ENCODE measurements at places on chromosomes 2 and 18. TPM values are rescaled to one million over a fixed set of nuclear protein-coding genes. Genes with fewer than 3 reads are reported as not detected.
A peak's percentile ranks its signal among the peaks of the same experiment; 100 is the strongest.

The MC2R gene
- not detected for total RNA-seq

The GPR45 gene
- total RNA-seq = not detected

The CDK15 gene
- total RNA-seq = 0.71 TPM

The TSGA10 gene
- total RNA-seq = 8.4 TPM

The HOXD4 gene
- 4.3 TPM for total RNA-seq

The MYO7B gene
- 3.0 TPM for total RNA-seq

- H3K27ac ChIP-seq = no peak overlapping the region
- H3K4me3 ChIP-seq = no peak overlapping the region
- H3K27me3 ChIP-seq = no peaks in the 10 kb centered on the region
- DNase-seq = peak; percentile 60
- H3K4me1 ChIP-seq = no peaks in the 10 kb centered on the region
Measured at GRCh38 chr2:241764275-241765241, 12.1 kb upstream of the GAL3ST2 start.

DNA sequence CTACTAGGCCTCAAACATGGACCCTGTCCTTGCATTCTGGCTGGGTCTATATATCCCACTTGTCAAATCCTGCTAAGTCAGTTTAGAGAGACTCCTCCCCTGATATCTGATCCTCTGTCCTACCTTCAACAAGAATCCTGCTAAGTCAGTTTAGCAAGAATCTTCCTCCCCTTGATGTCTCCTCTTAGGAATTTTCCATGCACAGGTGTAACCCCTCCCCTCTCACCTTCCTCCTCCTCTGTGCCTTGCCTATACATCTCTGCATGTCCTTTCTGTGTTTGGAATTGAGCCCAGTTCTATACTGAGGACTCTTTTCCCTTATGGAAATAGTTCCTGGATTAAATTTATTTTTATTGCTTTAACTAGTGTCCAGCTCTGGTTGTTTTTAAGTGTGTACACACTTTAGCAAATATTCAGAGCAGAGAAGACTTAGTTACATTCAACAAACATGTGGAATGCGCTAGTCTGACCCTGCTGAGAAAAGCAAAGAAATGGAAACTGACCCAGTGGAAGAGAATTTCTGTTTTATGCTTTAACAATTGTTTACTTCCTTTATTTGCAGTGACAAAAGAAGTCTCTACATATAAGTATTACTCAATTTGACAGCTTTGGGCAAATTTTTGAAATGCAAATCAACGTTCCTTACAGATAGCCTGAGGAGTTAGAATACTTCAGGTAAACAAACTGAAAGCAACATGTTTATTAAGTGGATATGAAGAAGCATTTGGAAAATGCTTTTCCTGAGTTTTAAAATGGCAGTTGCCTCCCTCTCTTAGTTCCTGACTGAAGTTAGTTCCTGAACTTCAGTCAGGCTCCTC lies 80.6 kb downstream of the RIT2 start:
- no peaks in the 10 kb centered on the region for H3K27me3 ChIP-seq
- no peak overlapping the region for H3K27ac ChIP-seq
- no peak for DNase-seq
- no peaks in the 10 kb centered on the region for H3K4me1 ChIP-seq
- no peaks in the 10 kb centered on the region for H3K36me3 ChIP-seq

DNA sequence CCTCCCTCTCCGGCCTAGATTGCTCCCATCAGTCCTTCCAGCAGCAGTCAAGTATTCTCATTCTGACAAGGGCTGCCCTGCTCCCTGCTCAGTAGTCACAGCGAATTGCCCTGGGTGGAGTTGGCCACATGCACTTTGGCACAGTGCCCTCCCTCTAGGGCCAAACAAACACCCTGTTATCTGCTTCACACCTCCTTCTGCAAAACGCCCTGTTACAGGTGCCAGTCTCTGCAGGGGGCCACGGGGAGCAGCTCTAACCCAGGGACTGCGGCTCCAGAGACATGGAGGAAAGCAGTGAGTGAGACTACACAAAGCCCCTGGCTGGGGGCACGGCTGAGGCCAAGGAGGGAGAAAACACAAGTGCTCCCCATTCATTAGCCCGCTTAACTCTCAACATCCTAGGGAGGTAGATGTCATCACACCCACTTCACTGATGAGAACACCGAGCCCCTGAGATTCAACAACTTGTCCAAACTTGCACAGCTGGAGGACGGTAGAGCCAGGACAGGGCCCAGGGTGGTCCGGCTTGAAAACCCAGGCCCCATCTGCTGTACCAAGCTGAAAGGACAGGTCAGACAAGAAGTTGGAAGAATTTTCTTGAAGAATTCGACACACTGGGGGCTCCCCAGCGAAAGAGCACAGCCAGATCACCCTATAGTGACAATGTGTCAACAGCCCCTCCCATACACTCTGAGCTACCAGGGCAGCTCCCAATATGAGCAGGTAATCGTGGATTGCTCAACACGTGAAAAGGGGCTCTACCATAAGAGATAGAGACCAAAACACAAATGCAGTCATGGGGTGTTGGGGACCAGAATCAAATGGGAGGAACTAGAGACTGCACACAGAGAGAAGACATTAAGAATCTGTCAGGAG lies 8.7 kb upstream of the TFCP2L1 start:
- H3K4me1 ChIP-seq = no peaks in the 10 kb centered on the region
- no peak for DNase-seq
- H3K27ac ChIP-seq = no peak overlapping the region
- no peak overlapping the region for H3K4me3 ChIP-seq

- no peaks in the 10 kb centered on the region for H3K36me3 ChIP-seq
- DNase-seq = no peak
- H3K4me3 ChIP-seq = no peak overlapping the region
- no peaks in the 10 kb centered on the region for H3K4me1 ChIP-seq
- H3K27ac ChIP-seq = no peak overlapping the region
- H3K27me3 ChIP-seq = no peaks in the 10 kb centered on the region
Measured at GRCh38 chr2:48213646-48214045, 307.3 kb upstream of the FBXO11 start.

GRCh38 chr2:121309801-121310200 lies 24.8 kb upstream of the TFCP2L1 start:
- H3K27me3 ChIP-seq = no peaks in the 10 kb centered on the region
- H3K4me1 ChIP-seq = no peaks in the 10 kb centered on the region
- peak; percentile 32 for DNase-seq
- H3K36me3 ChIP-seq = no peaks in the 10 kb centered on the region
- no peak overlapping the region for H3K4me3 ChIP-seq
- H3K27ac ChIP-seq = no peak overlapping the region

DNA sequence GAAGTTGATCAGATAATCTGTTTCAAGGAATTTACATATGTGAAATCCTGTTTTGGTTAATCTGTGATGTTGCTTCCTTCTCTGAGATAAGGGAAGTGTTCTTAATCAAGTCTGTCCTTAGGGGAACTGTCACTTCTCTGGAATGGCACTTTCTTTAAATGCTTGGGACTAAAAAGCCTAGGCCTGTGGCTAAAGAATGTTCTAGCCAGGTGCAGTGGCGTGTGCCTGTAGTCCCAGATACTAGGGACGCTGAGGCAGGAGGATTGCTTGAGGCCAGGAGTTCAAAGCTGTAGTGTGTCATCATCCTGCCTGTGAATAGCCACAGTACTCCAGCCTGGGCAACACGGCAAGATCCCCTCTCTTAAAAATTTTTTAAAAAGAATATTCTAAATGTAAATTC lies 217.6 kb upstream of the SIX3 start:
- no peaks in the 10 kb centered on the region for H3K4me1 ChIP-seq
- DNase-seq = no peak
- H3K4me3 ChIP-seq = no peak overlapping the region

- no peak overlapping the region for H3K27ac ChIP-seq
- no peak for DNase-seq
- H3K4me3 ChIP-seq = no peak overlapping the region
- H3K27me3 ChIP-seq = no peaks in the 10 kb centered on the region
Measured at GRCh38 chr18:8656232-8656631, 47.0 kb downstream of the RAB12 start.

GRCh38 chr2:27591745-27592144 lies 8.9 kb downstream of the ZNF512 start:
- H3K4me1 ChIP-seq = peaks cover 5% of the 10 kb centered on the region
- DNase-seq = no peak
- no peak overlapping the region for H3K27ac ChIP-seq
- H3K27me3 ChIP-seq = no peaks in the 10 kb centered on the region
- H3K4me3 ChIP-seq = no peak overlapping the region

- no peaks in the 10 kb centered on the region for H3K36me3 ChIP-seq
- no peaks in the 10 kb centered on the region for H3K4me1 ChIP-seq
- no peak overlapping the region for H3K4me3 ChIP-seq
Measured at GRCh38 chr2:102509749-102510148, 36.7 kb downstream of the SLC9A4 start.

DNA sequence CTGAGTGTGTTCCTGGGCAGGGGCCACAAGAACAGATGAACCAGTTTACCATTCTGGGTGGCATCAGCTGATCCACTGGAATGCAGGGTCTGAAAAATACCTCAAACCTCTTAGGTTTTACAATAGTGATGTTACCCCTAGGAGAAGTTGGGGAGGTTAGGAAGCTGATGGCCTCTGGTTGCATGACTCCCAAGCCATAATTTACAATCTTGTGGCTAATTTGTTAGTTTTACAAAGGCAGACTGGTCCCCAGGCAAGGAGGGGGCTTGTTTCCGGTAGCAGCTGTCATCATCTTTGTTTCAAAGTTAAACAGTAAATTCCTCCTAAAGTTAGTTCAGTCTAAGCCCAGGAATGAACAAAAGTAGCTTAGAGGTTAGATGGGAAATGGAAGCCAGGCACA lies 113.8 kb upstream of the SLC38A11 start:
- H3K27ac ChIP-seq = no peak overlapping the region
- no peak overlapping the region for H3K4me3 ChIP-seq
- no peaks in the 10 kb centered on the region for H3K27me3 ChIP-seq

- no peaks in the 10 kb centered on the region for H3K36me3 ChIP-seq
- H3K27ac ChIP-seq = no peak overlapping the region
- no peak overlapping the region for H3K4me3 ChIP-seq
- no peaks in the 10 kb centered on the region for H3K4me1 ChIP-seq
- no peaks in the 10 kb centered on the region for H3K27me3 ChIP-seq
- DNase-seq = no peak
Measured at GRCh38 chr18:46596119-46596518, 60.9 kb downstream of the LOXHD1 start.

DNA sequence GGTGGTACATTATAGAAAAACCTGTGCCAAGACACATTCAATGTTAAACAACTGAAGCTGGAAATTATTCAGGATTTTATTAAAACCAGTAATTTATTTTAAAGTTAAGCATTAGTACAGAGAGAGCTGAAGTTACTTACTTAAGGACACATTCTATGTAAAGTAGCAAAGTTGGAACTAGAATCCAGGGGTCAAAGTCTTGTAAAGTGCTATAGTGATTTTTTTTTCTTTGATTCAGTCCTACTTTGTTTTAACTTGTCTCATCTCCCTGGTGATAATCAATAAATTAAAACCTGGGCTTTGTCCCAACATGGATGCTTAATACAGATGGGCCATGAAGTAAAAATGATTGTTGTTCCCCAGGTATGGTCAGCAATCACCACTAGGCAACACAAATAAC lies 1271.8 kb upstream of the CHAC2 start:
- H3K27ac ChIP-seq = no peak overlapping the region
- no peak for DNase-seq
- H3K27me3 ChIP-seq = no peaks in the 10 kb centered on the region
- no peaks in the 10 kb centered on the region for H3K4me1 ChIP-seq
- H3K36me3 ChIP-seq = no peaks in the 10 kb centered on the region

- H3K4me3 ChIP-seq = no peak overlapping the region
- no peak overlapping the region for H3K27ac ChIP-seq
- DNase-seq = no peak
- no peaks in the 10 kb centered on the region for H3K4me1 ChIP-seq
- H3K36me3 ChIP-seq = no peaks in the 10 kb centered on the region
- H3K27me3 ChIP-seq = no peaks in the 10 kb centered on the region
Measured at GRCh38 chr2:229170171-229170570, 100.9 kb downstream of the PID1 start.

DNA sequence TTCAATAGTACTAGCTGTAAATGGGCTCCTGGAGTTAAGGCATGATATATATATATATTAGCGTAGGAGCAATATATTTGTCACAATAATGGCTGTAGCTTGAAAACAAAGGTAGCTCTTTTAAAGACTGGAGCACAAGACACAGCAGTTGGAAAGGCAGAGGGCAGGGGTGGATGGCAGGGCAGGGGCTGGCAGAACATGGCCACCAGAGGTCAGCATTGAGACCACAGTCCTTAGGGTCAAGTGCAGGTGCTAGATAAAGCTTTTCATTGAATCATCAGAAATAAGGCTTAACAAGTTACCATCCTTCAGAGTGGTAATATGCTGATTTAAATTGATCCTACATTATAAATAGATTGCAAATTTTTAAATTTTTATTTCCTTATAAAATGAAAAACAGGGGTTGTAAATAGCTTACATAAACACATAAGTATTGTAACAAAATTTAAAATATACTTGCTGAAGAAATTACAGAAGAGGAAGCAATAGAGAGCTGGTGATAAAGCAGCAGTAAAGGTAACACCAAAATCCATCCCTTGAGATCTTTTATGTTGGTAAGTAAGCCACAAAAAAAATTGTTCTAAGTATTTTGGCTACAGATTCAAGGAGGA lies 161.2 kb upstream of the PIEZO2 start:
- DNase-seq = no peak
- no peaks in the 10 kb centered on the region for H3K27me3 ChIP-seq
- no peaks in the 10 kb centered on the region for H3K4me1 ChIP-seq
- no peak overlapping the region for H3K4me3 ChIP-seq
- H3K27ac ChIP-seq = no peak overlapping the region

DNA sequence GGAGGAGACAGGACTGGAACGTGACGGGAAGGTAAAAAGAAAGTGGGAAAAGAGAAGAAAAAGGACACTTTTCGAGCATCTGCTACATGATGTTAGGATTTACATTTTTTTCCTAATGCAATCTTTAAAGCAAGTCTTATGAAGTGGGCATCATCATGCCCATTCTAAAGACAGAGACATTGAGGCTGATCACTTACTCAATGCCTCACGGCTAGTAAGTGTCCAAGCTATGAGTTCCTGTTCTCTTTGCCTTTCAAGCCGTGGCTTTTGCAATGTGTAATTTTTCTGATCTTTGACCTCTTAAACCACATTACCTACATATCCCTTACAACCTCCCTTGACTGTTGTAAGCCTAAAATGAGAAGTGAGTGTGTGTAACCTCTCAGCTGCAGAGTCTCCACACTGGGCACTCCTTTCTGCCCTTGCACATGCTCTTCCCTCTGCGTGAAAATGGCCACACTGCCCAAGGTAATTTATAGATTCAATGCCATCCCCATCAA lies 649.2 kb downstream of the RNF144A start:
- no peaks in the 10 kb centered on the region for H3K36me3 ChIP-seq
- no peaks in the 10 kb centered on the region for H3K27me3 ChIP-seq
- H3K4me3 ChIP-seq = no peak overlapping the region

Data from sigmoid colon (tissue), 7 donors.